ENCODE measurements at places on chromosomes 1 and 21. TPM values are rescaled to one million over a fixed set of nuclear protein-coding genes. Genes with fewer than 3 reads are reported as not detected.
A peak's percentile ranks its signal among the peaks of the same experiment; 100 is the strongest.

Gene TSSK3
- 0.70 TPM for total RNA-seq

Gene FAM151A
- not detected for total RNA-seq

Gene FAM177B
- total RNA-seq, result 0.19 TPM

Gene ROR1
- not detected for total RNA-seq

Gene TMIGD3
- total RNA-seq, result 0.23 TPM

Gene LAMC2
- not detected for total RNA-seq

DNA sequence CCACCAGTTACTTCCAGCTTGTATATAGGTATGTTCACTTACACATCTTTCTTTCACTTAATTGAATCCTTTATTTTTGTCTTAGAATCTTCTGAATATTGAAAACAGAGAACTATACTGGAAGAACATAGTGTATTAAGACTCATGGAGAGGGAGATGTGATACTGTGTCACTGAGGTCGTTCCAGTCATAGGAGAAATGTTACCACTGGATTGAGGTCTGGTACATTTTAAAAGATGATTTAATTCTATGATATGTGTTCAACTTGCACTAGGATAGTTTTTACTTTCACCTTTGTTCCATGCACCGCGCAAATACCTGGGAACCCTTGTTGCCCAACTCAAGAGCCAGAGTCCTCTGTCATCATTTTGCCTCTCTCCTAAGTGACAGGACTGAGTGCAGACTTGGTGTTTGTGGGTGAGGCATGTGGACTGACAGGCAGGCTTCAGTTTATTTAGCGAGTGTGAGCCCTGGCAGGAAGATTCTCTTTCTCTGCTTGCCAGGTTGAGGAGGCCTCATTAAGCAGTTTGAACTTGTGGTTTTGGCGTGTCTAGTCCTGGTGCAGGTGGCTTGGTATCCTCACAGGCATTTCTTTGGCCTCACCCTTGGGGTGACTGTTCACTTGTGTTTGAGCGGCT, 63.7 kb downstream of the DYRK1A start:
- H3K4me1 ChIP-seq, result peaks cover 21% of the 10 kb centered on the region
- H3K4me3 ChIP-seq, result no peak overlapping the region
- no peak for DNase-seq
- peaks cover 52% of the 10 kb centered on the region for H3K36me3 ChIP-seq
- no peak overlapping the region for H3K27ac ChIP-seq

DNA sequence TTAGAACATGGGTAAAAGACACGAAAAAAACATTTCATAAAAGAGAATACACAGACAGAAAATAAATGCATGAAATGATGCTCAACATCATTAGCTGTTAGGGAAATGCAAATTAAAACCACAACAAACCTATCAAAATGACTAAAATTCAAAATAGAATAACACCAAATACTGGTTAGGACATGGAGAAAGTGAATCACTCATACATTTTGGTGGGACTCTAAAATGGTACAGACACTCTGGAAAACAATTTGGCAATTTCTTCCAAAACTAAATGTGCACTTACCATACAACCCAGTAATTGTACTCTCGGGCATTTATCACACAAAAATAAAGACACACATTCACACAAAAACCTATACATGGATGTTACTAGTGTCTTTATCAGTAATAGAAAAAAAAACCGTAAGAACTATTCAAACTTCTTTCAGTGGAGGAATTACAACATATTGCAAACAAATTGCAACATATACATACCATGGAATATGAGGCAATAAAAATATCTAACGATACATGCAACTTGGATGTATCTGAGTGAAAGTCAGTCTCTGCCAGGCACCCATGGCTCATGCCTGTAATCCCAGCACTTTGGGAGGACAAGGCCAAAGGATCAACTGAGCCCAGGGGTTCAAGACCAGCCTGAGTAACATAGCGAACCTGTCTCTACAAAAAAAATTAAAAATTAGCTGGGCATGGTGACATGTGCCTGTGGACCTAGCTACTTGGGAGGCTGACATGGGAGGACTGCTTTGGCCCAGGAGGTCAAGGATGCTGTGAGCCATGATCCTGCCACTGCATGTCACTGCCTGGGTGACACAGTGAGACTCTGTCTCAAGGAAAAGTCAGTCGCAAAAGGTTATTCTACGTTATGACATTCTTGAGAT, 19.6 kb downstream of the HSF2BP start:
- no peaks in the 10 kb centered on the region for H3K36me3 ChIP-seq
- peaks cover 2% of the 10 kb centered on the region for H3K27me3 ChIP-seq
- no peak for DNase-seq

GRCh38 chr1:184648160-184648855, 106.3 kb downstream of the EDEM3 start:
- H3K36me3 ChIP-seq, result peaks cover 2% of the 10 kb centered on the region
- H3K4me1 ChIP-seq, result no peaks in the 10 kb centered on the region
- H3K4me3 ChIP-seq, result no peak overlapping the region
- no peak overlapping the region for H3K27ac ChIP-seq

- no peaks in the 10 kb centered on the region for H3K36me3 ChIP-seq
- H3K27me3 ChIP-seq, result no peaks in the 10 kb centered on the region
- no peak overlapping the region for H3K4me3 ChIP-seq
- H3K27ac ChIP-seq, result no peak overlapping the region
- DNase-seq, result no peak
These were observed 108.2 kb downstream of the LYPLAL1 start for GRCh38 chr1:219281831-219282230.

DNA sequence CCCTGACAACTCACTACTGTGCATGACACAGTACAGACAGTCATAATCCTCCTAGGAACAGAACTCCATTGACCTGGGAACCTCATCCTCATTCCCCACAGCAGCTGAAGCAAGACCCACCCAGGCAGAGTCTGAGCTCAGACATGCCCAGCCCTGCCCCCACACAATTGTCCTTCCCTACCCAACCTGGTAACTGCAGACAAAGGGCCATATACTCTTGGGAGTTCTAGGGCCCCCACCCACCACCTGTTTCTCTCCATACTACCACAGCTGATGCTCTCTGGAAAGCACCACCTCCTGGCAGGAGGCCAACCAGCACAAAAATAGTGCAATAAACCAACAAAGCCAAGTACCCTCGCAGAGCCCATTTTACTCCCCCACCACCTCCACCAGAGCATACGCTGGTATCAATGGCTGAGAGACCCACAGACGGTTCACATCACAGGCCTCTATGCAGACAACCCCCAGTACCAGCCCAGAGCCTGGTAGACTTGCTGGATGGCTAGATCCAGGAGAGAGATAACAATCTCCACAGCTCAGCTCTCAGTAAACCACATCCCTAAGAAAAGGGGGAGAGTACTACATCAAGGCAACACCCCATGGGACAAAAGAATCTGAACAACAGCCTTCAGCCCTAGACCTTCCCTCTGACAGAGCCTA, 159.7 kb upstream of the CXADR start:
- H3K4me1 ChIP-seq, result no peaks in the 10 kb centered on the region
- no peaks in the 10 kb centered on the region for H3K27me3 ChIP-seq
- no peak overlapping the region for H3K27ac ChIP-seq
- no peak for DNase-seq
- H3K4me3 ChIP-seq, result no peak overlapping the region

DNA sequence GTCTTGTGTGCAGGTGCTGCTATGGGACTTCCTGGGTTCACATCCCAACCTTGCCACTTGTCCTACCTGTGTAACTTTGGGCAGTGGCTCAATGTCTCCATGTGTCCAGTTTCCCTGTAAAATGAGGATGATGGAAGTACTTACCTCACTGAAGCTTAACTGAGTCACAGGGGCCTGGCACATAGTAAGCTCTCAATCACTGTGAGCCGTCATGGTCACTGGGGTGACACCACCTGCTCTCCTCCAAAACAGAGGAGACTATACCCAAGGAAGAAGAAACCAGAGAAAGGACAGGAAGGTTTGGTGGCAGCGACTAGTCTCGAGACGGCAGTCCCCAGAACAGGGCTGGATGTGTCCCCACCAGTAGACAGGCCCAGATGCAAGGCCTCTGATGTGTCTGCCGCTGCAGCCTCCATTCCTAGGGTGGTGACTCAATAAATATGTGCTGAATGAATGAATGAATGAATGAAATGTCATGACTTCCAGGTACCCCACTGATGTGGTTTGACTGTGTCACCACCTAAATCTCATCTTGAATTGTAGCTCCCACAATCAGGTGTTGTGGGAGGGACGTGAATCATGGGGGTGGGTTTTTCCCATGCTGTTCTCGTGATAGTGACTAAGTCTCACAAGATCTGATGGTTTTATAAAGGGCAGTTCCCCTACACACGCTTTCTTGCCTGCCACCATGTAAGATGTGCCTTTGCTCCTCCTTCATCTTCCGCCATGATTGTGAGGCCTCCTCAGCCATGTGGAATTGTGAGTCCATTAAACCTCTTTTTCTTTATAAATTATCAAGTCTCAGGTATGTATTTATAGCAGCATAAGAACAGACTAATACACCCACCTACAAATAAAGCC, 13.0 kb upstream of the LRP8 start:
- no peak overlapping the region for H3K27ac ChIP-seq
- H3K36me3 ChIP-seq, result peaks cover 14% of the 10 kb centered on the region
- peak; percentile 31 for DNase-seq
- no peak overlapping the region for H3K4me3 ChIP-seq

DNA sequence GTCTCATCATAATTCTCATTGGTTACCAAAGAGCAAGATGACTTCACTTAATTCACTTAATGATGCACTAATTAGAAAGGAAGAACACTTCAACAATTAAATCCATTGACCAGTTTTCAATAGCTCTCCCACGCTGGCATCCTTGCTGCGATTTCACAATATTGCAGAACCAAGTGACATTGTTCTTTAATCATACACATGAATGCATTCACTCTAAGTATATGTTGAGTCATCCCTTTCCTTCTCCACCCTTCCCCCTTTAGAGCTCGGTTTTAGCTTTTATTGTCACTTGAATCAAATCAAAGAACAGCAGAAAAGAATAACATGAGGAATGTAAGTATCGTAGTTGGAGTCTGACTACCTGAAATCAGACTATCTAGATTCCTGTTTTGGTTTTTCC, 233.6 kb upstream of the FMN2 start:
- no peak for DNase-seq
- H3K27ac ChIP-seq, result no peak overlapping the region
- H3K27me3 ChIP-seq, result no peaks in the 10 kb centered on the region
- H3K36me3 ChIP-seq, result peaks cover 2% of the 10 kb centered on the region

DNA sequence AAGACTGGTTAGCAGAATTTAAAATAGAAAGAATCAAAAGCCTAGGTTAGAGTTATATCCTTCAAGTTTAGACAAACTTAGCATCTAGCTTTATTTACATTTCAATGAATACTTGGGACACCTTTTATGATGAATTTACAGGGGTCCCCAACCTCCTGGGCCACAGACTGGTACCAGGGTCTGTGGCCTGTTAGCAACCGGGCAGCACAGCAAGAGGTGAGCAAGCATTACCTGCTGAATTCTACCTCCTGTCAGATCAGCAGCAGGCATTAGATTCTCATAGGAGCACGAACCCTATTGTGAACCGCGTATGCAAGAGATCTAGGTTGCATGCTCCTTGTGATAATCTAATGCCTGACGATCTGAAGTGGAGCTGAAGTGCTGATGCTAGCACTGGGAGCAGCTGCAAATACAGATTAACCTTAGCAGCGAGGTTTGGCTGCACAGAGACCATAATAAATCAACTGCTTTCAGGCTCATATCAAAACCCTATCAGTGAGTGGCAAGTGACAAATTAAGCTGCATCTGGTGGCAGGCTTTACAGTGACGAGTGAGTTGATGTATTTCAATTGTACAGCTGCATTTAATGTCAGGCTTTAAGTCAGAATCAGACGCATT, 82.0 kb downstream of the UCHL5 start:
- DNase-seq, result no peak
- no peaks in the 10 kb centered on the region for H3K27me3 ChIP-seq
- H3K4me3 ChIP-seq, result no peak overlapping the region
- peaks cover 6% of the 10 kb centered on the region for H3K36me3 ChIP-seq
- H3K27ac ChIP-seq, result no peak overlapping the region

DNA sequence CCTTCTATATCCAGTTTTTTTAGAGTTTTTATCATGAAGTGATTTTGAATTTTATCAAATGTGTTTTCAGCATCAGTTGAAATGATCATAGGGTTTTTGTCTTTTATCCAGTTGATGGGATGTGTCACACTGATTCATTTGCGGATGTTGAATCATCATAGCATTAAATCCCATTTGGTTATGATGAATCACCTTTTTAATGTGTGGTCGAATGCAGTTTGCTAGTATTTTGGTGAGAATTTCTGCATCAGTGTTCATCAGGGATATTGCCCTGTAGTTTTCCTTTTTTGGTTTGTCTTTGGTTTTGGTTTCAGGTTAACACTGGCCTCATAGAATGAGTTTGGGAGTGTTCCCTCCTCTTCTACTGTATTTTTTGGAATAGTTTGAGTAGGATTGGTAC, 80.3 kb downstream of the DIRAS3 start:
- no peak overlapping the region for H3K4me3 ChIP-seq
- H3K27me3 ChIP-seq, result no peaks in the 10 kb centered on the region
- no peak overlapping the region for H3K27ac ChIP-seq
- H3K36me3 ChIP-seq, result no peaks in the 10 kb centered on the region
- no peak for DNase-seq

DNA sequence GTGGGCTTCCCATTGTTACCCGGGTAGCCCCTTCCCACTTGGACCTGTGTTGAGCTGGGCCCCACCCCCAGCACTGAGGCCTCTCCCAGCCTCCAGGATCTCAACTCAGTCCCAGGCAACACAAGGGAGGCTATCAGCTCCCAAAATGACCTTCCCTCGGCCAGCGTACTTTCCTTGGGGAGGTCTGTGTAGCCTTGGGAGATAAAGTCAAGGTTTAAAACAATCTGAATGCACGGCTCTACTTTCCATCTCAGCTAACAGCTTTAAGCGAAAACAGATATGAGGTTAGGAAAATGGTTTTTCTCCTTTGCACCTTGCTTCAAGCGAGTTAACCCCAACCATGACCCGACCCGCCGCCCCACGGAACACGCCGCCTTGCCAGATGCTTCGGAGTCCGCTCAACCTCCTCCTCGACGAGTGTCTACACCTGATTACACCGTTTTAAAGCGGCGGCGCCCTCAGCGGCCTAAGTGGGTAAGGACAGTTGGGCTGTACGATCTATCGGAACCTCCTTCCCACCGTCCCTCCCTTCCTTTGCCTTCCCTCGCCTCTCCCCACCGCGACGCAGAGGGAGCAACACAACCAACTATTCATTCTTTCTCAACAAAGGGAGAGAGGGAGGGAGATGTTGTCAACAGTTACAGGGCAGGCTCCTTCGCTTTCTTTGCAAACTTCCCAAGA, 1.1 kb downstream of the BCAR3 start:
- no peak overlapping the region for H3K27ac ChIP-seq
- H3K36me3 ChIP-seq, result no peaks in the 10 kb centered on the region
- DNase-seq, result peak; percentile 61
- peak overlapping the region; percentile 68 for H3K4me3 ChIP-seq

GRCh38 chr1:110053552-110054428, 16.7 kb downstream of the ALX3 start:
- no peak overlapping the region for H3K27ac ChIP-seq
- no peak overlapping the region for H3K4me3 ChIP-seq
- DNase-seq, result peak; percentile 74
- H3K36me3 ChIP-seq, result peaks cover 26% of the 10 kb centered on the region
- H3K4me1 ChIP-seq, result no peaks in the 10 kb centered on the region

Data from activated CD8-positive, alpha-beta memory T cell treated with anti-CD3 and anti-CD28 coated beads, Interleukin-2, amount 10 ng/mL, durations not matched to agents 7 days and 5 days (primary cell).